ENCODE measurements at places on chromosomes 16 and 17. TPM values are rescaled to one million over a fixed set of nuclear protein-coding genes. Genes with fewer than 3 reads are reported as not detected.

DNA sequence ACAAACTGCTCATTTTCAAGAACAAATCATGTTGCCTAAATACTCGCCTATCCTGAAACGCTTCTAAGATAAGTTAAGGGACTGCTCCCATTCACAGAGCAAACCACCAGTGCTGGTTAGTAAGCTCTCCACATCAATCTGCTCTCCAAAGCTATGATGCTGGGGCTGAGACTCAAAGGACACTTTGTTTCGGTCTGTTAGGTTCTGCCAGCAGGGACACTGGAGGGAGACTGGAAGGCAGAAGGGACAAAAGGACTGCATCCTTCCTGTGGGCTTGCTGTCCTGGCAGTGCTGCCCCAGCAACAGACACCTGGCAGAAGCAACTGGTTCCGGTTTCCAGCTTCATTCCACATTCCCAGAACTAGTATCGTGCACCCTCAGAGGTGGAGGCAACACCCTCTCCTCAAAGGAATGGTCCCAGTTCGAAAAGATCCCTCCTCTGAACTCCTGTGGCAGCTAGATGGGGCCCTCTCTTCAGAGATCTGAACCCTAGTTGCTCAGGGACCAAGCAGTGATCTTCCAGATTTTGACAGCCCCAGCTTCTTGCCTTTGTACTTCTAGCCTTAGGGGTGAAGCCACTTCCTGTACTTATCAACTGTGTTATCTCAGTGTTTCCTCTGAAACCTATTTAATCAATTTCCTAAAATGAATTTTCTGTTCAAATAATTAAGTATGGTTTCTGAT, 73.4 kb upstream of the GSG1L start:
- no peak overlapping the region for H3K27ac ChIP-seq
- DNase-seq, result no peak
- H3K36me3 ChIP-seq, result peaks cover 34% of the 10 kb centered on the region

DNA sequence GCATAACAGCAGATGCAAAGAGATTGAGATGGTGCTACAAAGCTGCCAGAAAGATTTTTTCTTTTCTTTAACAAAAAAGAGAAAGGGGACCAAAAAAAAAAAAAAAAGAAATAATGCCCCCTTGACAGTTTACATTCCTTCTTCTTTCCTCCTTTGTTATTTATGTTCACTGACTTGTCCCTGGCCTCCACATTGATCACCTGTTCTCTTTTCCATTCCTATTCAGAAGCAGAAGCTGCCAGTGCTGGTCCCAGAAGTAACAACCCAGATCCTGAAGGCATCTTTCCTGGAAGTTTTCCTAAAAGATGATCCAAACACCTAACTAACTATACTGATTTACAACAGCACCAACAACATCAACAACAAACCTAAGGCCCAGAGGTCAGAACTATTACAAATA, 728.1 kb downstream of the KCNJ2 start:
- no peak for DNase-seq
- H3K36me3 ChIP-seq, result no peaks in the 10 kb centered on the region
- H3K4me3 ChIP-seq, result no peak overlapping the region
- H3K27me3 ChIP-seq, result no peaks in the 10 kb centered on the region
- no peaks in the 10 kb centered on the region for H3K4me1 ChIP-seq

DNA sequence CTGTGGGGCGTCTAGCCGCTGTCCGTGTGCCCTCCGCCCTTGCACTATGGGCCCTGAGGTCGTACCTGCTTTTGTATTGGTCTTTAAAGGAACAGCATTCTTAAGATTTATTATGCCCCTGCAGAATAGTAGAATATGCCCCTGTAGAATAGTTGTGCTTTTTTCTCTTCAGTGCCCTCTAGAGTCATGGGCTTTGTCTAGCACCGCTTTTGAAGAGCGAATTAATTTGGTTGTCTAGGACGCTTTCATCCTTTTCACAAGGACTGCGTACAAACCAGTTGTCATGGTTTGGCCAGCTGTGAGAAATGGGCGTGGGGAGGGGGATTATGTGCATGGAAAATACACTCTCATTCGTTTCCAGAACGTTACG, 621 bp downstream of the CEP95 start:
- peak overlapping the region; percentile 99 for H3K27ac ChIP-seq
- H3K4me1 ChIP-seq, result peaks cover 51% of the 10 kb centered on the region
- no peaks in the 10 kb centered on the region for H3K27me3 ChIP-seq
- no peak for DNase-seq

DNA sequence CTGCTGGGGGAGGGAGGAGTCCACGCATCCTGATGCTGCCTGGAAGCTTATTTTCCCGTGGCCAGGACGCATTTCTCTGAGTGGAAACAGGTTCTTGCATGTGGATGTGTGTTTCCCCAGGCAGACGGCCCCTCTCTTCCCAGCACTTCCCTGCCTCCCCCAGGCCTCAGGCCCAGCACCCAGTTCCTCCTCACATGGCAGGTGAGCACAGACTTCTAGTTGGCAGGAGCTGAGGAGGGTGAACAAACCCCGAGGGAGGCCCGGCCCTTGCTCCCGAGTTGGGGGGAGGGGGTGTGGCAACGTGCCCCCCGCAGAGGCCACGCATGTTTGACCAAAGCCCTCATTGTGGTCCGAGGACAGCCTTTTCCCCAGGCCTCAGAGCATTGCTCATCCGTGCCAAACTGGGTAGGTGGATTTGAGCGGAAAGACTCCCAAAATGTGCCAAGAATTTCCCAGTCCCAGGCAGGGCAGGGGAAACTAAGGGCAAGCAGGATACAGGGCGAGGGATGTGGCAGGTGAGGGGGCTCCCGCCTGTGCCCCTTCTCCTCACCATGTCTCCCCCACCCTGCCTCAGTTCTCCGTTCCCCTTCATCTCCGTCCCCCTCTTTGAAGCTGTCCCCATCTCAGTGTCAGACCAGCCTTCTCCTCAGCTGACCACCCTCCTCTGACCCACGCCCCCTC, 1.5 kb upstream of the SPEM1 start:
- peaks cover 2% of the 10 kb centered on the region for H3K4me1 ChIP-seq
- no peak for DNase-seq
- no peak overlapping the region for H3K27ac ChIP-seq
- H3K4me3 ChIP-seq, result no peak overlapping the region
- peaks cover 10% of the 10 kb centered on the region for H3K36me3 ChIP-seq

DNA sequence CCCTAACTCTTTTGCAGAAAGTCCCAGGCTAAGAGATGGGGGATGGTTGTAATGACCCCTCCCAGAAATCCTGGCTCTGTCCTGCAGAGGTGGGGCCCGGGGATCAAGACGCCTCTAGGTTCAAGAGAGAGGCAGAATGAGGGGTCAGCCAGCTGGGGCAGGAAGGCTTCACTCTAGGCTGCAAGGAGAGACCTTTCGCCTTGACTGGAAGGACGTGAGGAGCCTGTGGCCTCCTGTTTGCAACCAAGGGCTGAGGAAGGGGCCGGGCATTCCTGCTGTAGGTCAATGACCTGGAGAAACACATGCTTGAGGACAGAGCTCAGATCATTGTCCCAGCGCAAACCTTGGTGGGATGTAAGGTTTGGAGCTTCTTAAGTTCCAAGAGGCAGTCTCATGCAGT, 8.7 kb upstream of the CETP start:
- H3K27ac ChIP-seq, result no peak overlapping the region
- H3K4me3 ChIP-seq, result no peak overlapping the region
- DNase-seq, result no peak
- H3K36me3 ChIP-seq, result no peaks in the 10 kb centered on the region
- no peaks in the 10 kb centered on the region for H3K4me1 ChIP-seq

DNA sequence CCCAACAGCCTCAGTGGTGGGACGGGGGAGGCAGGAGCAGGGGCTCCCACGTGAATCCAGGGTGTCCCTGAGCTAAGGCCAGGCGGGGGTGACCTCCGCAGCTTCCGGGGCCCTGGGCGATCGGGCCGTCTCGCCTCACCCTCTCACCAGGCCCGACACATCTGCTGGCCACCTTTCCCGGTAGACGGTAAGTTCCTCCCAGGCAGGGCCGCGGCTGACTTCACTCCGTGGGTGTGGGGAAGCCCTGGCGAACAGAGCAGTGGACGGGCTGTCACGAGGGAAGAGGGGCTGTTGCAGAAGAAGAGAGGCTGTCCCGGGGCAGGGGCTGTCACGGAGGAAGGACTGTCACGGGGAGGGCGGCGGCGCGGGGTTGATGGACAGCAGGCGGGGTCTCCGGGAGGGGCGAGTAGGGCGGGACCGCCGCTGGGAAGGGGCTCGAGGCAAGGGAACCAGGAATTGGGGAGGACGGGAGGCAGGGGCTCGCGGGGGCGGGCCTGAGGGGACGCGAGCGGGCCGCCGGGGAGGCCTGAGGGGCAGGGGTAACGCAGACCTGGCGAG, 498 bp downstream of the PKMYT1 start:
- peak overlapping the region; percentile 77 for H3K4me3 ChIP-seq
- DNase-seq, result no peak
- H3K36me3 ChIP-seq, result no peaks in the 10 kb centered on the region
- no peaks in the 10 kb centered on the region for H3K27me3 ChIP-seq
- H3K4me1 ChIP-seq, result peaks cover 29% of the 10 kb centered on the region

- no peak overlapping the region for H3K27ac ChIP-seq
- H3K27me3 ChIP-seq, result no peaks in the 10 kb centered on the region
- H3K36me3 ChIP-seq, result no peaks in the 10 kb centered on the region
- no peak for DNase-seq
- no peak overlapping the region for H3K4me3 ChIP-seq
Measured at GRCh38 chr17:5003214-5003867, 5.6 kb downstream of the KIF1C start.

GRCh38 chr17:51921500-51921899, 237.0 kb downstream of the CA10 start:
- no peak for DNase-seq
- H3K36me3 ChIP-seq, result no peaks in the 10 kb centered on the region
- no peak overlapping the region for H3K4me3 ChIP-seq
- H3K27ac ChIP-seq, result no peak overlapping the region
- no peaks in the 10 kb centered on the region for H3K27me3 ChIP-seq
- no peaks in the 10 kb centered on the region for H3K4me1 ChIP-seq

GRCh38 chr16:50858877-50859627, 117.2 kb downstream of the CYLD start:
- H3K27me3 ChIP-seq, result no peaks in the 10 kb centered on the region
- no peak overlapping the region for H3K4me3 ChIP-seq
- H3K4me1 ChIP-seq, result no peaks in the 10 kb centered on the region
- no peak overlapping the region for H3K27ac ChIP-seq

DNA sequence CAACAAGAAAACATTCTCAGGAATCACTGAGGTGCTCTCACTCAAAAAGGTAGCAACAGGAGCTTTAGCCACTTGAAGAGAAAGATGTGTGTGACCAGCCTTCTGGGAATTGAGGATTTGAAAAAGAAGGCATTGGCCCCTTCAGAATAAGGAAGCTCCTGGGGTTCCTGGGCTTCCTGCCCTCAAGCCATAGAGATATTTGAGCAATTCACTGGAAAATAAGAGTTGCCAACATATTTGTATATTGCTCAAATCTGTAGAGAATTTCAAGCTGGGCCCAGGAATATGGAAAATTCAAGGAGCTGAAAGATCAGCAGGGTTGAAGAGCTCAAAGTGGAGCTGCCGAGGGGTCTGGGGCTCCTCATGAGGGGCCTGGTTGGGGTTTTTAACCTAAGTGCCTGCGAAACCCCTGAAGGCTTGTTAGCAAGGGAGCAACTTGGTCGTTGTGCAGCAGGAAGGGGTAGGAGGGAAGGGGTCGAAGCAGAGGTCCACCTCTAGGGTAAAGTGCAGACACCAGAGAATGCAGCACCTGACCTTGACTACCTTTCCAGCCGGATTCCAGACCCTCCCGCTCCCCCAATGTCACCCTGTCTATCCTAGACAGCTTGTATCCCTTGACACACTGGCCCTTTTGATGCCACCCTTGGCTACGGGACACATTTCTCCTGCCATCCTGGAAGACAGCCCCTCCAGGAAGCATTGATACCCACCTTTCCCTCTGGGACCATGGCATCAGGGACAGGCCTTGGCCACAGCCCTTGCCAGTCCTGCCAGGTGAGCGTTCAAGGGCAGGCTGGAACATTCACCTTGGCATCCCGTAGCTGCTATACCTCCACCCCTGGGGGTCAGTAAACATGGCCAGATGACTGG, 67.6 kb upstream of the SREBF1 start:
- no peak overlapping the region for H3K27ac ChIP-seq
- no peaks in the 10 kb centered on the region for H3K27me3 ChIP-seq
- no peak overlapping the region for H3K4me3 ChIP-seq
- DNase-seq, result no peak

GRCh38 chr16:57637424-57637823, 9.0 kb downstream of the ADGRG1 start:
- DNase-seq, result no peak
- peaks cover 48% of the 10 kb centered on the region for H3K4me1 ChIP-seq
- H3K27me3 ChIP-seq, result no peaks in the 10 kb centered on the region
- no peak overlapping the region for H3K4me3 ChIP-seq

GRCh38 chr17:12618557-12618956, 47.1 kb upstream of the MYOCD start:
- H3K27ac ChIP-seq, result no peak overlapping the region
- no peaks in the 10 kb centered on the region for H3K27me3 ChIP-seq
- no peaks in the 10 kb centered on the region for H3K36me3 ChIP-seq
- no peak overlapping the region for H3K4me3 ChIP-seq
- no peak for DNase-seq
- no peaks in the 10 kb centered on the region for H3K4me1 ChIP-seq

- H3K27me3 ChIP-seq, result no peaks in the 10 kb centered on the region
- no peak overlapping the region for H3K4me3 ChIP-seq
- no peaks in the 10 kb centered on the region for H3K36me3 ChIP-seq
Measured at GRCh38 chr16:87948735-87949070, 2.5 kb upstream of the BANP start.

GRCh38 chr17:15972497-15972951, 27.0 kb downstream of the ZSWIM7 start:
- no peak overlapping the region for H3K27ac ChIP-seq
- H3K27me3 ChIP-seq, result no peaks in the 10 kb centered on the region
- no peaks in the 10 kb centered on the region for H3K36me3 ChIP-seq
- H3K4me3 ChIP-seq, result no peak overlapping the region

The UMOD gene
- total RNA-seq, result not detected

The MT1H gene
- not detected for total RNA-seq

The TP53TG3F gene
- not detected for total RNA-seq

The DOC2B gene
- total RNA-seq, result 10.1 TPM

The NAE1 gene
- total RNA-seq, result 30.0 TPM

The TOM1L1 gene
- total RNA-seq, result 17.7 TPM

Measured in vagina (tissue), 2 donors.